Mesenchymal stem cell (in vitro differentiated cells and primary cell): ENCODE measurements at places on chromosomes 7 and 10.

- H3K4me1 ChIP-seq = no peaks in the 10 kb centered on the region
- peak; percentile 19 for DNase-seq
- peaks cover 7% of the 10 kb centered on the region for H3K27me3 ChIP-seq
- H3K36me3 ChIP-seq = no peaks in the 10 kb centered on the region
Measured at GRCh38 chr7:104272767-104273384, 55.5 kb upstream of the LHFPL3 start.

DNA sequence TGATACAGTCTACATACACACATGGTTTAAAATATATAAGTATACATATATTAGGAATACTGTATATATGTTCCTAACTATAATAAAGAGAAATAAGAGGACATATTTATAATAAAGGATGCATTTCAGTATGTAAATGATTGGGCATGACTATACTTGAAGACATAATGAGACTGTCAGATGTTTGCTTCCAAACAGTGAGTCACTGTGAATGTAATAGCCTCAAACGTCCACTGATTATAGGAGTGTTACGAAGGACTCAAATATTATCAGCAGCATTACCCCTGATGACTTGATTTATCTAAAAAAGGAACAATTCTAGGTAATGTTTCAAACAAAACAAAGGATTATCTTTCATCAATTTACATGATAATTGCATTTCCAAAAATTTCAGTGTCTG lies 39.9 kb upstream of the NRBF2 start:
- H3K4me1 ChIP-seq = no peaks in the 10 kb centered on the region
- no peak overlapping the region for H3K27ac ChIP-seq
- H3K4me3 ChIP-seq = no peak overlapping the region
- no peaks in the 10 kb centered on the region for H3K36me3 ChIP-seq
- no peaks in the 10 kb centered on the region for H3K27me3 ChIP-seq

GRCh38 chr7:11620406-11621253 lies 211.4 kb downstream of the THSD7A start:
- H3K36me3 ChIP-seq = no peaks in the 10 kb centered on the region
- no peak overlapping the region for H3K4me3 ChIP-seq
- no peak for DNase-seq
- no peaks in the 10 kb centered on the region for H3K4me1 ChIP-seq
- no peaks in the 10 kb centered on the region for H3K27me3 ChIP-seq

- no peaks in the 10 kb centered on the region for H3K36me3 ChIP-seq
- H3K4me3 ChIP-seq = no peak overlapping the region
- H3K27me3 ChIP-seq = peaks cover 98% of the 10 kb centered on the region
- no peaks in the 10 kb centered on the region for H3K4me1 ChIP-seq
Measured at GRCh38 chr10:70940834-70941568, 52.6 kb upstream of the PCBD1 start.

- no peak overlapping the region for H3K27ac ChIP-seq
- H3K4me3 ChIP-seq = no peak overlapping the region
- peaks cover 44% of the 10 kb centered on the region for H3K4me1 ChIP-seq
- H3K27me3 ChIP-seq = no peaks in the 10 kb centered on the region
Measured at GRCh38 chr10:3102720-3103427, 35.5 kb downstream of the PFKP start.

DNA sequence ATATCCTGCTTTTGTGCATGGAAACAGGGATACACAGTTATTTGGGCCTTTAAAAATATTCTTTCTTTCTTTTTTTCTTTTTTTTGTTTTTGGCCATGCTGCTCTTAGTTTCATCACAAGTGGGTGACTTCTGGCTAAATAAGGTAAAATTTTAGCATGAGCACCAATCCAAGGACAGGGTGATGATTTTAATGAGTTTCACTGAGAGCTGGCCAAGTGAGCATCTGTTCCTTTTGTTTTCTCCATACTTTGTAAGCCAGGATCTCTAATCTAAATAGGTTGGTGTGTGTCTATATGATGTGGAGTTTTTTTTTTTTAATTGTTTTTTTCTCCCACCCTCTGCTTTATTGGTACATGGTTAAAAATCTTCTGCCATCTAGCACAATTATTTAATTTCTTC lies 106.8 kb downstream of the POLL start:
- peaks cover 17% of the 10 kb centered on the region for H3K36me3 ChIP-seq
- DNase-seq = no peak
- H3K4me1 ChIP-seq = no peaks in the 10 kb centered on the region
- H3K4me3 ChIP-seq = no peak overlapping the region
- H3K27me3 ChIP-seq = peaks cover 6% of the 10 kb centered on the region

DNA sequence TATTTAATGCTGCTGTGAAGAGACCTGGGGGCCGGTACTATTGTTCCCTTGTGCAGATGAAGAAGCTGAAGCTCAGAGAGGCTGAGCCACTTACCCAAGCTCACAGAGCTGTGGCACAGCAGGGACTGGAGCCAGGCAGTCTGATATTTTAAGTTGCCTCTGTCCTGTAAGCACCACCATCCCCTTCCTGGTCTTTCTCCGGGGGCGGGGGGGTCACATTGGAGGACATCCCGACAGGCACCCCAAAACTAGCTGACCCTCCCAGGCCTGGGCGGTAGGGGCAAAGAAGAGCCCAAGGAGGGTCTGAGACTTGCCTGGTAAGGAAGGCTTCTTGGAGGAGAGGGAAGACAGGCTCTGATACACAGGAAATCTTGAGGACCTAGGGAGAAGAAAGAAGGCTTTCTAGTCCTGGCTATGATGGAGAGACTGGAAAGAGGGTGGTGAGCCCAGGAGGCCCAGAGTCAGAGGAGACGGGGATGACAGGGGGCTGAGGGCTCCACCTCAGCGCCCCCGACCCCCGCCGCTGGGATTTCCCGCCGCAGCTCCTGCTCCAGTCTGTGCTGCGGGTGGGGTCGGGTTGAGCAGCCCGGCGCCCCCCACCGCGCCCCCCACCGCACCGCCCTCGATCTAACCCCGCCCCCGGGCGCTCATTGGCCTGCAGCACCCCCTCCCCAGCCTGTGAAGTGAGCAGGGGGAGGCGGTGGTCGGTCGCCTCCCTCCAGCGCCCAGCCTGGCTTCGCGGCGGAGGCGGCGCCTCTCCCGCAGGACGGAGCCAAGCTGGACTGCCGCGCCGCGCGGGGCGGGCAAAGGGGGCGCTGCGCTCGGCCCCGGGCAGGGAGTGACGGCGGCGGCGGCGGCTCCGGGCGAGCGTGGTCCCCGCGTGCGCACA lies at the start of gene ADCYAP1R1:
Gene ADCYAP1R1 (plus strand): TSS at position 711 of the 889 bp plus-strand sequence. CDS start 10,957 bp downstream, outside the sequence.
- peak within 1 kb of the TSS; percentile 72 for H3K4me3 ChIP-seq
- H3K27ac ChIP-seq = no peak within 1 kb of the TSS
- no peaks in the 10 kb centered on the region for H3K36me3 ChIP-seq
- H3K4me1 ChIP-seq = peaks cover 8% of the 10 kb centered on the region
- H3K27me3 ChIP-seq = peaks cover 82% of the 10 kb centered on the region

- DNase-seq = no peak
- H3K4me3 ChIP-seq = no peak overlapping the region
- H3K27ac ChIP-seq = no peak overlapping the region
- no peaks in the 10 kb centered on the region for H3K36me3 ChIP-seq
- H3K4me1 ChIP-seq = no peaks in the 10 kb centered on the region
Measured at GRCh38 chr7:153103202-153103601, 343.6 kb downstream of the ACTR3B start.

DNA sequence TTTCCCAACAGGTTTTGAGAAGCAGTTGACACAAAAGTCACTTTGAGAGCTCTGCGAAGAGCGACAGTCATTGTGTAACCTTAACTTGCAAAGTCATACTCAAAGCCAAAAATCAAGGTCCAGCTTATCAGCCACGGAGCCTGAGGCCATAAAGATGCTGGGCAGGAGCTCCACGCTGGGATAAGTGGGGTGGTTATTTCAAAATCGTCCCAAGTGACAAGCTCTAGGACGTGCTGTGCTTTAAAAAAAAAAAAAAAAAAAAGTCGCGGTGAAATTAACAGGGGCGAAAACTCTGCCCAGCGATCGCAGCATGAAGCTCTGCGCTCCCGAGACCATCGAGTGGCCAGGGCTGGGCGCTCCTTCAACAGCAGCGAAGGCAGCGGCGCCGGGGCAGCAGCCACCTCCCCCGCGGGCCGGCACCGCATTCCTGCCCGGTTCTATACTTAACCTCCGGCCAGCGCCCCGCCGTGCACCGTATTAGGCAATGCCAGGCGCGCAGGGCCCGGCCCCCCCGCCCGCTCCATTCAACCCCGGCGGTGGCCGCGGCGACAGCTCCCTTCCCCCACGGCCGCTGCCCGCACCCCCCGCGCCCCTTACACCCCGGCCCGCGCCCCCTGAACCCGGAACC lies 657 bp downstream of the HACD1 start:
- H3K27ac ChIP-seq = peak overlapping the region; percentile 79
- H3K4me3 ChIP-seq = peak overlapping the region; percentile 81
- H3K4me1 ChIP-seq = peaks cover 4% of the 10 kb centered on the region
- H3K36me3 ChIP-seq = no peaks in the 10 kb centered on the region
